Activated CD4-positive, alpha-beta T cell treated with anti-CD3 and anti-CD28 coated beads, Interleukin-2, amount 50 U/mL, for 24 hours (primary cell): ENCODE measurements at places on chromosomes 6 and 20.

DNA sequence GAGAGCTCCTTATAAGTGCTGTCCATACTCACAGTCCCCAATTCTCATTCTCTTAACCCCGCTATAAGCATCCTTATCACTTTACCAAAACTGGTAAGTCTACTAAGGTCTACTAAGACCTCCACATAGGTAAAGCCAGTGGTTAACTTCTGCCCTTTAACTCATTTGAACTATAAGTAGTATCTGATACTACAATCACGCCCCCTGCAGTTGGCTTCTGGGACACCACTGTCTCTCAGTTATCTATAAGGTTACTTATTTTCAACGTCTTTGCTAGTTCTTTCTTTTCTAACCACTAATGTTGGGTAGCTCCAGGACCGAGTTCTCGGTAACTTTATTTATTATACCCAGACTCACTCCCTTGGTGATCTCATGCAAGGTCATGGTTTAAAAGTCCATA is 142.6 kb downstream of the ARHGAP18 start:
- DNase-seq: no peak

- DNase-seq: peak; percentile 82
Observed at GRCh38 chr6:137927777-137928218, 60.7 kb downstream of the TNFAIP3 start.

DNA sequence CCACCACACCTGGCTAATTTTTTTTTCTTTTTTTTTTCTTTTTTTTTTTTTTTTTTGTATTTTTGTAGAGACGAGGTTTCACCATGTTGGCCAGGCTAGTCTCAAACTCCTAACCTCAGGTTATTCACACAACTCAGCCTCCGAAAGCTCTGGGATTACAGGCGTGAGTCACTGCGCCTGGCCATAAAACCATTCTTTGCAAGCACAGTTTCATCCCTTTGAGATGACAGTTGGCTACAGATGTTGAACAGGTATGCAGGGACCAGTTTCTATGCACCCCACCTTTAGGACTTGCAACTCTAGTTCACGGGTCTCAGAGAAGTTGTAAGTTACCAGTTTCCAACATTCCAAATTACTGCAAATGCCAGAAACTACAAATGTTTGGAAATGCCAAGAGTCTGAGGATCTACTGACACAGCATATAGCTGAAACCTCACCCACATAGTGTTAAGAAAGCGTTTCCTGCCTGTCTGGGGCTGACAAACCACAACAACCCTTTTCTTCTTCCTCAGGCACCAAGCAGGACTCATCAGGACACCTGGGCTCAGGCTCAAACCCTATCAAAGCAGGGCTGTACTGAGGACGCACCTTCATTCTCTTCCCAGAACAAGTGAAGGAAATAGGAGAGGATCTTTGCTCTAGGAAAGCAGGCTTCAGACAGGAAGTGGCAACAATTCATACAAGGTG is 22.9 kb downstream of the ARHGAP18 start:
- peak; percentile 24 for DNase-seq

- no peak for DNase-seq
Observed at GRCh38 chr6:121810158-121811032, 374.9 kb downstream of the GJA1 start.

GRCh38 chr6:46013639-46014038 is 2.0 kb downstream of the CLIC5 start:
- DNase-seq: no peak
